ENCODE measurements at places on chromosomes 11 and 22.

DNA sequence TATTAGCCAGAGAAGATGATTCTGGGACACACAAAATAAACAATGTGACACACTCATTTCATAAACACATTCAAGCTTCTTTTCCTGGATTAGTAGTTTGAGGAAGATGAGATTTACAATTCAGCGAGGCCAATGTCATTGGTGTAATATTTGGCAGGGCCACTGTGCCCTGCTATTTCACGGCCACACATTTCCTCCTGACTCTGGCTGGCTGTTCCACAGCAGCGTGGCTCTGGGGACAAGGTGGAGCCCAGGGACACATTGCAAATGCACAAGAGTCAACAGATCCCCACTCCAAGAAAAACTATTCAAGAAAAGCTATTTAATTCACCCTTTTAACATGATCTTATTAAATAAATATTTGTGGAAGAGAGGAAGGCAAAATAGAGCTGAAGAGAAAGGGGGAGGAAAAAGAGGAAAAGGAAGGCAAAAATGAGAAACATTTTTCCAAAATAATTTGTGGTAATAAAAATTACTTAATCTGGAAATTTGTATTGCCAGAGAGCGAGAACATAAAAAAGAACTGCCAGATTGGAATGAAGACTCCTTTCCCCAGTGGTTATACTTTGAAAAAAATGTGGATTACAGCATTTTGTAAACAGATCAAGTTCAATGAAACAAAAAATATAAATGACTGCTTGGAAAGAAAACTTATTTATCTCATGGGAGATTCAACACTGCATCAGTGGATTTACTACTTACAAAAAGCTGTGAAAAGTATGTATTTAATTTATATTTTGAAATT, 27.1 kb downstream of the NXPE2 start:
- no peak for DNase-seq

GRCh38 chr11:73283276-73284000, 11.3 kb downstream of the P2RY6 start:
- DNase-seq, result no peak

GRCh38 chr11:12287009-12287373, 90.4 kb upstream of the PARVA start:
- DNase-seq, result no peak

GRCh38 chr11:121372028-121372427, 79.5 kb downstream of the SC5D start:
- no peak for DNase-seq

- no peak for DNase-seq
Measured at GRCh38 chr11:68189888-68190287, 23.2 kb downstream of the KMT5B start.
